ENCODE measurements at places on chromosomes 4 and X.
A peak's percentile ranks its signal among the peaks of the same experiment; 100 is the strongest.

- no peak for DNase-seq
Measured at GRCh38 chr4:22999419-22999818, 306.7 kb downstream of the GBA3 start.

DNA sequence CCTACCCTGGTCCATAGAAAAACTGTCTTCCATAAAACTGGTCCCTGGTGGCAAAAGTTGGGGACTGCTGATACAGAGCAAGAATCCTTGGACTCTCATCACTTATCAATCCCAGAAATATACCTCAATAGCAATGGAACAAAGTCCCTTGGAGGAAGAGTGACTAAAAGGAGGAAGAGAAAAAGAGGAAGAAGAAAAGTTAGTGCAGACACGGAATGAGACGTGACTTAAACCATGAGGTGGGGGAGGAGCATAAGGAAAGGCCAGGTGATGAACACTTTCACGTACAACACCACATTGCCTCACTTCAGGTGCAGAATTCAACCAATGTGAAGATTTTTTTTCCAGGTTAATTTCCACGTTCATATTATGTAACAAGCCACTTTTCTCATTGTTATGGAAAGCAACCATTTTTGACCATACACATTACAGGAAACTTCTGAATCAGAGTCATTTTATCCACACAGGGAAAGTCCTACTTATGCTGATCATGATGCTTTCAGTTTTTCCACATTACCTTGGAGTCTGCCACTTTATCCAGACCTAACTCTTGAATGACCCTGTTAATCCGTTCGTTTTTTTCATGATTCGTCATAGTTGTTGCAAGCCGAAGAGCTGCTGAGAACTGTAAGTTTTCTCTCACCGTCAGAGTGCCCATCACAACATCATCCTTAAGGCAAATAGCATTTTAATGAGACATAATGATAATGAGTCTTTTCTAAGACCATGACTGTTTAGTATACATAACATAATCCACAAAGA, 27.7 kb downstream of the ABCG2 start:
- DNase-seq: no peak

- DNase-seq: no peak
Measured at GRCh38 chr4:105555409-105555808, 3.0 kb downstream of the ARHGEF38 start.

- no peak for DNase-seq
Measured at GRCh38 chr4:106803083-106803482, 233.0 kb downstream of the DKK2 start.

GRCh38 chr4:70623323-70623722, 5.2 kb upstream of the ENAM start:
- no peak for DNase-seq

GRCh38 chrX:102155806-102156179, at the start of gene BEX5:
TSS of gene BEX5 (minus strand) at chrX:102155977. CDS start at chrX:102154265, 1,712 bp downstream.
- DNase-seq: no peak

DNA sequence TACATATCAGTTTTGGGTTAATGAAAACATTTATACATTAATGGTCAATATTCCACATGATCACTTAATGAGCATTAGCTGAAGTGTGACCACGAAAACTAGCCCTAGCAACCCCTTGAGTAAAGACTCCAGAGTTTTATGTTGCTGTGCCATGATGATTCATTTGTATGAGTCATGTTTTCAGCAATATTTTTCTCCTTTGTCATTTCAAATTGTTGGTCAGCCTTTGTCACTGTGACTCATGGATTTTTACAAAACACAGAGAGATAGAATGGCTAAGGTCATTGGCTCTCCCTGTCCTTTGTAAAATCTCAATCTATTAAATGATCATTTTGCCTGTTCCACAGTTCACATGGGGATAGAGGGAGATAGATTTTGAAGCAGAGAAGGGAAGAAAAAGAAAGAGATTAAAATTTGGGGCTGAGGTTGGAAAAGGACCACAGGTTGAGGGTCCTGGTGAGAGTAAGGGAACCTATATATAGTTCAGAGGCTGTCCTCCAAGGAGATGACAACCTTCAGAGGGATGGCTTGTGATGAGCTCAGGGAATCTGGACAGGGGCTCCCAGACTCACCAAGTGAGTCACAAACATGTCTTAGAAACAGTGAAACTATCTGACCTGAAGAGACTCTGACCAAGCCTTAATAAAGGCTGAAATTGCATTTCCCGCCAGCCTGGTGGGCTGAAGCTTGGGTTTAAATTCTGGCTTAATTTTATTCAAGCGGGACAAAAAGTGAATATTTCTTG, 25.6 kb downstream of the NR0B1 start:
- DNase-seq: peak; percentile 5
